ENCODE measurements at places on chromosomes 4 and X.

DNA sequence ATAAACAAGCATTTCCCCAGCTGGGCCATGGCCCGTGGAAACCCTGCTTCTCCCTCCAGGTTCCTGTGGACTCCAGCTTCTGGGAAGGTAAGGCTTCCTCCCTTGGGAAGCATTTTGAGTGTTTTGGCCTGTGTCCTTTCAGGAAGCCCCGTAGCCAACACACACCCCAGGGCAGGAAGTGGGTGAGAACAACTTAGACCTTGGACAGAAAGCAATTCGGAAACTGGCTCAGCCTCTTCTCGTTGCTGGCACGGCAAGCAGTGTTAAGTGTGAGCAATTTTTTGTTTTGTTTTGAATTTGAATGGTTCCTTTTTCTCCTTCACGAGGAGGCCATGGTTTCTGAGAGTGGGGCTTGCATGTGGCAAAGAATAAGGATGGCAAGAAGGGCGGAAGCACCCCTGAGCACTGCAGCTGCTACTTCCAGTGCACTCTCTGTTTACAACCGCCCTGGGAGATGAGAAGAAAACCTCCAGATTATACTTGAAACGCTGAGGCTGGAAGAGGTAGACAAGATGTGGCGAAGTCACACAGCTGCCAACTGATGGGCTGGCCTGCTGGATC lies 14.1 kb upstream of the CYTL1 start:
- no peak for DNase-seq

- no peak for DNase-seq
These were observed 74.1 kb downstream of the WDR19 start for GRCh38 chr4:39256436-39256835.

GRCh38 chr4:140673729-140674128 lies 82.5 kb downstream of the TBC1D9 start:
- no peak for DNase-seq

DNA sequence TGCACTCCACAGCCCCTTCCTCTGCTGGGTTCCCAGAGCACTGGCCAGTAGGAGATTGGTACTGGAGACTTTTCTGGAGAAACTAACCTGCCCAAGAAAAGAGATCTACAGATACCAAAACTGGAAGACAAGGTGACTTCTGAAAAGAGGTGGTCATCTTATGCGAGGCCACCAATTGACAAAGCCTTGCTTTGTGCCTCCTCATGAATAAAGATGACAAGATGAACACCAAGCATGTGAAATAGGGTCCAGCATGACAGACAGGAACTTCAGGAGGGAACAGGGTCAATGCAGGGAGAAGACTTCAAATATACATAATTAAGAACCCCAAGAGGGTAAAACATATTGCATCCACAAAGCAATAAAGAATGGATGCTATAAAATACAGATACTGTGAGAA lies 137.9 kb downstream of the APBB2 start:
- DNase-seq: no peak

GRCh38 chr4:81905971-81906370 lies 434.3 kb upstream of the RASGEF1B start:
- DNase-seq: no peak

Data from HS-5 (cell line).